ENCODE measurements at places on chromosomes 3 and 15.

DNA sequence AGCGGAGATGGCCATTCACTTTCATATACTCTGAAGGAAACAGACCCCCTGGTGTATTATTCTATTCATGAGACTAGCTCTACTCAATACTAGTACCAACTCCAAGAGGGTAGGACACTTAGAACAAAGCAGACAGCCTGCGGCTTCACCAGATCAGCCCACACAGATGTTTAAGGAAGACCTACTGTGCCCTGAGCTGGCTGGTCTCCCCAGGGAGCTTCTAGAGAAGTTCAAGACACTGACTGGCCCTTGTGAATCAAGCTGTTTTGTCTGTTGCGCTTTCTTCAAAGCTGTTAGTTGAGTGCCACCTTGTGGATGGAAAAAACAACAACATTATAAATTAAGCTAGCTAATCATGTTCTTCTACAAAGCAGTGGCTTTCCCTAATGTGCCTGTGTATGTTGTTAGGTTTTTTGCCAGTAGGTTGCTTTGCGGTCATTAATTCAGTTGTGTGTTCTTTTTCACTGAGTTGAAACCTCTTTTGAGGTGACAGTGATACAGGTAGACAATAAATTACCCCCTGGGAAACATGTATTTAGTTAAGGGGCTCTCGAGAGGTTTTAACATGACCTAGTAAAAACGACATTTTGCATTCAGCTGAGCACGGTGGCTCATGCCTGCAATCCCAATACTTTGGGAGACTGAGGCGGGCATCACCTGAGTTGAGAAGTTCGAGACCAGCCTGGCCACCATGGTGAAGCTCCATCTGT is 64.2 kb upstream of the MYZAP start:
- DNase-seq: no peak

DNA sequence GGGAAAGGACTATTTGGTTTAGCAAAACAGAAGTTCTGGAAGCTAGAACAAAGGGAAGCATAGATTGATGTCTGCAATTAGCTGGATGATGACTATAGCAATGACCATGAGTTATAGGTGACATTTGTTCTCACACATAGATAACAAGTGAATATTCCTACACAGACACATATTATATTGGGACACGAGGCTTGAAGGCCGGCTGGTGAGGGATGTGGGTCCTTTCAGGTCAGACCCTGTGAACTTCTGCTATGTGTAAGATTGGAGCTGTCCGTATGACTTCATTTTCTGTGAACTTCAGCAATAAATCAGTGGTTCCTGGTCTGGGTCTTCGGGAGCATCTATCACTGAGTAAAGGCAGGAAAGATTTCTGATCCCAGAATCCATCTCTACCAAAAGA is 253.6 kb upstream of the CFAP20DC start:
- DNase-seq: no peak

DNA sequence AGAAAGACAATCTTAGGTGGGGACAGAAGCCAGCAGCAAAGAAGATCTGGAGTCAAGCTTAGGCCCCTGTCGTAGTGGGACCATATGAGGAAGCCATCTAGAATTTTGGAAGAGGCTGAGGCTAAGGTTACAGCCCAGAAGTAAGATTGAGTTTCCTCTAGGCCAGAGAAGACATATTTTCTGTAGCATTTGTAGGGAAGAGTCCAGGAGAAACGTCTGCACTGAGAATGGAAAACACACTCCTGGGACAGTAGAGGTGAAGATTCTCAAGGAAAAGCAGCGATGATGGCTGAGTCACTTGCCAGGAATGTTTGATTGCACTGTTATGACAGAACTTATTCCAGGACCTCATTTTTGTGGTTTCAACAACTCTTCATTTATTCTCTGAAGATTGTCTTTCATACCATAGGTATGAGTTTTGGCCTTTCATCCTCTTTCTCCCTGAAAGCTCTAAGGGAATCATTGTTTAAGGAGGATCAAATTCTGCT is 107.2 kb downstream of the GTPBP8 start:
- DNase-seq: no peak

GRCh38 chr3:134354612-134355251 is 19.5 kb downstream of the AMOTL2 start:
- DNase-seq: no peak

DNA sequence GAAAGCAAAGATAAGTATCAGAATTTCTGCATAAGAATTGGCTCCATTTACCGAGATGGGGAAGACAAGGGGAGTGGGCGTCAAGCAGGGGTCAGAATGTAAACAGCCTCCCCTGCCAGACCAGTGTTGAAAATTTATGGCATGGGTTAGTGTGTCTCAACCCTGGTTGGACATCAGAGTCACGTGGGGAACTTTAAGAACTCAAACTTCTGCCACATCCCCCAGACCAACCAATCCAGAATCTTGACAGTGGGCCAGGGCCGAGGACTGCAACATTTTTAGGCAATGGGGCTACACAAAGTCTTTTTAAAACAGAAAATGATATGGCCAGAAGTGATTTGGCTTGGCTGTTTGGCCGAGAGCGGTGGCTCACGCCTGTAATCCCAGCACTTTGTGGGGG is 14.3 kb upstream of the MASP1 start:
- no peak for DNase-seq

- no peak for DNase-seq
Measured at GRCh38 chr3:151675858-151676615, 57.7 kb upstream of the AADACL2 start.

DNA sequence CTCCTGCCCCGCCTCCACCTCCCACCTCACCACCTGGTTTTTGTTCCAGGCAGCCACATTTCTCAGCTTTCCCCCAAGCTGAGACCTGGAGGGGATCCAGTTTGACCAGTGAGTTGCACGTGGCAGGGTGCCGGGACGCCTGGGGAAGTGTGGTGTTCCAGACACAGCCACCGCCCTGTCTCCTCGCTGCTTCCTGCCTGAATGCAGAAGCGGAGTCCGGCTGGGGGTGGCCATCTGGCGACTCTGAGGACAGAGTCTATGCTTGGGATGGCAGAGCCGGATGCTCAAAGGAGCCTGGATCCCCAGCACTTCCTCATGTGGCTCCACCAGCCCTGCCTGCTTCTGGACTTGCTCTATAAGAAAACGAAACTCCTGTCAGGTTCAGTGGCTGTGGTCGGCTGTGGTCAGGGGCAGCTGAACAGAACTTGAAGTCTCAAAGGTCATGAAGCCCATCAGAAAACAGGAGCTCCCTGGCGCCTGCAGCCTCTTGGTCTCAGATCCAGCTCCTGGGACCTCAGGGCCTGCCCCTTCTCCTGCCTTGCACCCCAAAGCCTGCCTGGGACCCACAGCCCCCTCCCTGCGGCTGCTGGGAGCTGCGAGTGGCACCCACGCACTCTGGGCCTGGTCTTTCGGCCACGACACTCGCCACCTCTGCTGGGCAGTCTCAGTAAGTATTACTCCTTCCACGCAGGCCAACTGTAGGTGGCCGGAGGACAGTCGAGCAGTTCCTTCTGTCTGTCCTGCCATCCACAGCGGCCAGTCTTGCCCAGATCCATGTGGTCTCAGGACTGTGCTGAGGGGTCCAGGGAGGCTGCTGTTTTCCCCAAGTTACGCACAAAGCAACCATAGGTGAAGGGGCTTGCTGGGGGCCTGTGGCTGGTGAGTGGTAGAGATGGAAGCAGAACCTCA is 112.8 kb upstream of the MEF2A start:
- DNase-seq: no peak

GRCh38 chr3:18241837-18242236 is 183.3 kb downstream of the SATB1 start:
- no peak for DNase-seq

DNA sequence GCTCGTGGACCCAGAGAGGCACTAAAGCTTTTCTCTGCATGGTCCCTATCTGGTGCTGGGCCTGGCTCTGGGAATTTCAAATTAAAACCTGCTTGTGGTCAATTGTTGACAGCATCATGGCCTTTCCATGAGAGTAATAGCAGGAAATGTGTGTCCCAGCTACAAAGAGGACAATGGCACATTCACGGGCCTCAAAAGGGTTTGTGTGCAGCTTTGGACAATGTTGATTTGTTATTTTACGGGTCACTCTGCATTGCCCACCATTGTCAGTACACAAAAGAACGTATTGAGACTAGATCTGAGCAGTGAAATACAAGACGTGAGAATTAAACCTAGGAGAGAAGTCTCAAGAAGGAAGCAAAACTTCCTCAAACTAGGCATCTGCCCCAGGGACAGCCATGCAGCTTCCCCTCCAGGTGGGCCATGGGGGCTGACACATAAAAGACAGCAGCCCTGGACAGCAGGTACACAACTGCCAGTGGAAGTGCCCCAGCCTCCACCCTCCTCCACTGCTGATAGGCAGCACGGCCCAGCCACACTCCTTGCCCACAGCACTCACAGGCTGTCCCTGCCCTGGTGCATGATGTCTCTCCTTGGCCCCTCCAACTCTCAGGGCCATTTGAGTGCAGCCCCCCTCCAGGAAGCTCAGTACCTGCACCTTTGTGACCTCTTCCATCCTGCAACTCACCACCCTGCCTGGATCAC is 15.9 kb upstream of the LTF start:
- DNase-seq: no peak

GRCh38 chr3:78887547-78888011 is 880.2 kb downstream of the ROBO1 start:
- no peak for DNase-seq

GRCh38 chr3:5036858-5037257 is 57.6 kb downstream of the BHLHE40 start:
- DNase-seq: no peak

GRCh38 chr3:12392101-12392878 is 92.0 kb upstream of the TSEN2 start:
- DNase-seq: no peak

DNA sequence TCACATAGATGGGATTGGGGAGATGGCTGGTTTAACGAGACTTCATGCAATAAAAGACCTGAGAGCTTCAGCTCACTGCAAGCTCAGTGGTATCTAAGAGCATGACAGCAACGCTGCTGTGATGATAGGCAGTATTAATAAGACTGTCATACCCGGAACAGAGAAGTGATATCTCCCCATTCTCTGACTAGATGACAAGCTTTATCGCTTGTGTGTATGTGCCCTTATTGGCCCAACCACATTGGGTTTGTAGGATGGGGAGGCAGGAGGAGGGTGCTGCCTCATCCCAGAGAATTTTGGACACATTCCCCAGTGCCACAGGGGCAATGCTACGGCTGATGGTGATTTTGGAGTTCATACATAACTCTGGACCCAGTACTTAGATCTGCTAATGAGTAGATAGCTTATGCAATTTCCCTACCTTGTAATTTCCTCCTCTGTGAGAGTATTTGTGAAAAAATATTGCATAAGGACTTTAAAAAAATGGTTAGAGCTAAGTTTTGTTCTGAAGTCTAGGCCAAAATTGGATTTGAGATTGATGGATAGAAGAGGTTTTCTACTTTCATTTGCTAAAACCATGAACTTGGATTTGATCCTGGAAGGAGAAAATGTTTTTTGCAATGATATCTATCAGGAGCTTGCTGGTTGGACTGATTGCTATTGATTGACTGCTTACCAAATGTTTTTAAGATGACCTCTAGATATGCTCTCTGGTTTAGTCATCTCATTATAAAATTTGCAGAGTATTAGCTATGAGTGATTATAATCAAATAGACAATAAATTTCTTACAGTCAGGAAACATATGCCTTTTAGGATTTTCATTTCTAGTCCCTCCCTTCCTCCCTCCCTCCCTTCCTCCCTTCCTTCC is 14.0 kb upstream of the TMEM212 start:
- DNase-seq: no peak

- no peak for DNase-seq
Measured at GRCh38 chr15:47813748-47814384, 96.6 kb downstream of the SEMA6D start.

GRCh38 chr3:192489579-192489978 is 237.8 kb downstream of the FGF12 start:
- no peak for DNase-seq

DNA sequence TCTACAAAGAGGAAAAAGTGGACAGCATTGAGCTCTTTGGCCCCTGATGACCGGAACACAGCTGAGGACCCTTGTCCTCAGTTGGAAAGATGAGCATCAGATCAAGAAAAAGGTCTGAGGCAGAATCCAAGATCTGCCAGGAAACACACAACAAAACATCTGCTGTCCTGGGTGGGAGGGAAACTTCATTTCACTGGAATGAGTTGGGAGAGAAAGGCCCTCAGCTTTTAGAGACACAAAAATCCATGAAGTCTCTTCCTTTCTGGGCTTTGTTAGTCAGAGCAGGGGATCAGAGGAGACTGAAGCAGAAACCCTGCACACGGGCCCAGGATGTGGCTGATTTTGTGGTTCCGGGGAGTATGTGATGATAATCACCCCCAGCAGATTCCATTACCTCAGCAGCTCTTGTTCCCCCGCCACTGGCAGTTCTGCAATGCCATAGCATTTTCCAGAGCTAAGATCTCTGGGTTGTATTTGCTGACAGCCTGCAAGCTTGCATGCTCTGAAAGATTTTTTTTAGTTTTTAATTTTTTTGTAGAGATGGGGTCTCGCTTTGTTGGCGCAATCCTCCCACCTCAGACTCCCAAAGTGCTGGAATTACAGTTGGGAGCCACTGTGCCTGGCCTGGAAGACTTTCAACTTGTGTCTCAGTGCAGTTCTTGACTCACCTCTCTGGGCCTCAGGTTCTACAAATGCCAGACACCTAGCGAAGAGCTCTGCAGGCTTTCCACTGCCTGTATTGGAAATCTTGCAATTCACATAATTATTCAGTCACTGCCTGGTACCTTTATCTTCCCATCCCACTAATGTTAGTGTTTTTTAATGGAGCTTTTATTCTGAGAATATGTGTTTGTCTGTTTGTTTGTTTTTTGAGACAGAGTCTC is 5.8 kb upstream of the TATDN2 start:
- DNase-seq: no peak

DNA sequence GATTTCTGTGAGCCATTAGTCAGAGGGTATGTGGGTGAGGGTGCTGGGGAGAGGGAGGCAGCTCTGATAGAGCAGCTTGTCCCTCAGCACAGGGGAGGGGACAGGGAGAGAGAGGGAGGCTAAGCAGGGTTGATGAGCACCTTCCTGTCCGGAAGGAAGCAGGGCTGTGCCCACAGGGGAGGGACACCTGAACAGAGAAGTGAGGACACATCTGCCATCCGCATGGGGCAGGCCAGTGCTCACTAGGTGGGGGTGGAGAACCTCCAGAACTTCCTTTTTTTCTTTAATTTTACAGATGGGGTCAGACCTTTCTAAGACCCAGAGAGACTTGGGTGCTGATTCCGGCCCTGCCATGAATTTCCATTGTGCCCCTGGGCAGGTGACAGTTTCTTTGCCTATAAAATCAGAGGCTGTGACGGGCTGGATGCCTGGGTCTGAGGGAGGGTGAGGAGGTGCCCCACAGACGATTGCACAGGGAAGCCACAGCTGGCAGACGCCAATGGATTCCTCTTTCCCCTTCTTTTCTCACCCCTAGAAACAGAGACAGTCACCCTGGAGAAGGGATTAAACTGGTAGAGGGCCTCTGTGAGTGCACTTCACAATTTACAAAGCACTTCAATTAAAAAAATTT is 4.1 kb upstream of the TGM5 start:
- no peak for DNase-seq

GRCh38 chr3:120908030-120908794 is at the start of gene STXBP5L:
TSS of gene STXBP5L (plus strand) at chr3:120908205. CDS start at chr3:120909579, 1,374 bp downstream.
- DNase-seq: no peak
